ENCODE measurements at places on chromosomes 7 and 10. TPM values are rescaled to one million over a fixed set of nuclear protein-coding genes. Genes with fewer than 3 reads are reported as not detected.

Gene AVPI1
- 134 TPM for total RNA-seq

Gene WNT2
- total RNA-seq: not detected

Gene PVRIG
- not detected for total RNA-seq

Gene LEP
- total RNA-seq: not detected

Gene ECHDC3
- 10.9 TPM for total RNA-seq

Gene INTS15
- total RNA-seq: 25.0 TPM

Gene MMP21
- 0.05 TPM for total RNA-seq

Data from A549 treated with Hydrocortisone at 1 μM for 4 hours (cell line).